ENCODE measurements at places on chromosomes 16 and 17.

DNA sequence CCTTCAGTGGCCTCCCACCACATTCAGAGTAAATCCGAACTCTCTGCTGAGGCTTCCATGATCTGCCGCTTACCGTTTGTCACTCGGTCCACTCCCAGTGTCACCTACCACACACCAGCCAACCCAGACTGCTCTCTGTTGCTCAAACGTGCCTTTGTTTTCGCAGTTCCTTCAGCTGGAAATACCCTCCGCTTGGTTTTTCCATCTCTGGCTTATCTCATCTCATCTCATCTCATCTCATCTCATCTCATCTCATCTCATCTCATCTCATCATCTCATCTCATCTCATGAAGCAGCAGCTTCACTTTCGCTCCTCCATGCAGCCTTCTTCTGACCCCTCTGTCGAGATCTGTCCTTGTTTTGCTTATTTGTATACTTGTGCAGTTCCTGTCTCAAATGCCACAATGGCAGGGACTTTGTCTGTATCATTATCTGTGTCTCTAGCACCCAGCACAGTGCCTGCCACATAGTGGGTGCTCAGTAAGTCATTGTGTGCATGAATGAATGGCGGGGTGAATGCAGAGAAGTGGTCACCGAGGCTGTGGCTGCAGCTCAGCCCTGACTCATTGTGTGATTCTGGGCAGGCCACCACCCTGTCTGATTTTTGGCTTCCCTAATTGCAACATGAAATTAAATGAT is 3.8 kb upstream of the SNX20 start:
- peak; percentile 75 for DNase-seq

DNA sequence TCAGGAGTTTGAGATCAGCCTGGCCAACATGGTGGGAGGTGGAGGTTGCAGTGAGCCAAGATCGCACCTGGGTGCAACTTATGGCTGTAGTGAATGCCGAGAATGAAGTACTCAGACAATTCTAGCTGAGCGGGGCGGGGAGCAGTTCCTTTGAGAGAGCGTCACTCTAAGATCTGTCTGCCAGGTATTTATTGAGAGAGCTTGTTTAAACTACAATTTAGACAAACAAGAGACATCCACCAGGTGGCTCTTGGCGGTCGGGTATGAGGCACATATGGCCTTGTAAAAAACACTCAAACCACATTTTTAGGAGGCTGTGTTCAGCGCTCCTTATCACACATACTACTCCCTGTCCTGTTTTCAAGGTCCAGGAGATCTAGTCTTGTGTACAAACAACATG is 40.6 kb upstream of the CDH1 start:
- DNase-seq = no peak

GRCh38 chr16:80230328-80231120 is 310.3 kb upstream of the DYNLRB2 start:
- DNase-seq = no peak

- DNase-seq = no peak
Measured at GRCh38 chr17:2704031-2704889, 7.3 kb downstream of the CLUH start.

- no peak for DNase-seq
Measured at GRCh38 chr17:35889818-35890773, 9.9 kb upstream of the CCL5 start.

DNA sequence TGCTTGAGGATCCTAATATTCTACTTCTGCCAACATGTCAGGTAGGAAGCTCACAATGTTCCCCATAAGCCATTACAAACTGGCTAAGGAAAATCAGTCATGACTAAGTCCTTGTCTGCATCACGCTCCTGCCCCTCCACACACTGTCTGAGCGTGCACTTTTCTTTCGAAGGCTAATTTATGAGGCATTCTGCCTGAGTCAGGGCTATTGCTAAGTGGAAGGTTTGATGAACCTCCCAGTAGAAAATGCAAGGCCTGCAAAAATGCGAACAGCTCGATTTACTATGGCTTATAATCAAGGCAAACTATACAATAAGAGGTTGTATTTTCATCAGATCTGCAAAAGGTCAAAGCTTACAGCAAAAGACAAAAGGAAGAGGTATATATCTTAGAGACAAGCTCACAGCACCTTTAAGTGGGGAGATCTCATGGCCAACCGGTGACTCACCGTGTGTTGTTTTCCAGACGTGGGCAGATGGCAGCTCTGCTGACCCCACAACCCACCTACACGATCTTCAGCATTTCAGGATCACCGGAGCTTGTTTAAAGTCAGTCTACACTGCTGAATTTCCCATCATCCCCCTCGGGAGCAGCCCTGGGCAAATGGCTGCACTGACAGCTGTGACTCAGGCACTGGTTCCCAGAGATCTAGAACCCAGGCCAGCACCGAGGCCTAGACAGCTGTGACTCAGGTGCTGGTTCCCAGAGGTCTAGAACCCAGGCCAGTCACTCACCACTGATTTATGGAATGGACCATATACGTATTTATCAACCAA is 26.1 kb downstream of the MEAK7 start:
- no peak for DNase-seq

DNA sequence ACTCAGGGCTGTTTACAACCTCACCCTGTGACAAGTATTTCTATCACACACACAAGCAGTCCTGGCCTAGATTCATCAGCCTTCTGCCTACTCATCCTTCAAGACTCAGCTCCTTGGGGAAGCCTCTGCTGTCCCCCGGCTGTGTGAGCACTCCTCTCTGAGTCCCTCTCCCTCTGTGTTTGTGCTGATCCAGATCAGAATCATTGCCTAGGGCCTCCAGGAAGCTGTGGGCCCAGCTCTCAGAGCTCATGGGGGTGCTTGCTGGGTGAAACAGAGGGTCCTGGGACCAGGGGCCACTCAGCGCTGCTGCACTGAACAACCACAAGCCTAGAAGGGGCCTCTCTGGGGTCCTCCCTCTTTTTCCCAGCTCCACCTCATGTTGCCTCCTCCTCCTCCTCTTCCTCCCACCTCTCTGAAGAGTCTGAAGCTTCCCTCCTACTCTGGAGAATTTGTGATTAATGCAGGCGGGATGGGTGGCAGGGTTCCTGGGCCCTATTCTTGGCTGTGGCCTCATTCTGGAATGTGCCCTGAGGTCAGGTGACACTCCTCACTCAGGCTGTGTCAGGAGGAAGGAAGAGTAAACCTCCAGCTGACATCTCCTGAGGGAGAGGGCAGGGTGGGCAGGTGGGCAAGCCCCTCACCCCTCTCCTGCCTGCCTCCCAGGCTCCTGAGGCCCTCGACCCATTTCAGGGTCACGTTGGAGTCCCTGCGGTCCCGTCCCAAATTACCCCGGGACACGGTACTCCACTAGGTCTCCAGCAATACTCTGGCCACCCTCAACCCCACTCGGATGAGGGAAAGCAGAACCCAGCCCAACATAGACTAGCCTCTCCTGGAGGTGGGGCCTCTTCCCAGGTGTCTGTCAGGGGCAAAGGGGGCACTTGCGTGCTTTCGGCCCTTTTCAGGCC is 10.1 kb downstream of the WFIKKN2 start:
- no peak for DNase-seq

DNA sequence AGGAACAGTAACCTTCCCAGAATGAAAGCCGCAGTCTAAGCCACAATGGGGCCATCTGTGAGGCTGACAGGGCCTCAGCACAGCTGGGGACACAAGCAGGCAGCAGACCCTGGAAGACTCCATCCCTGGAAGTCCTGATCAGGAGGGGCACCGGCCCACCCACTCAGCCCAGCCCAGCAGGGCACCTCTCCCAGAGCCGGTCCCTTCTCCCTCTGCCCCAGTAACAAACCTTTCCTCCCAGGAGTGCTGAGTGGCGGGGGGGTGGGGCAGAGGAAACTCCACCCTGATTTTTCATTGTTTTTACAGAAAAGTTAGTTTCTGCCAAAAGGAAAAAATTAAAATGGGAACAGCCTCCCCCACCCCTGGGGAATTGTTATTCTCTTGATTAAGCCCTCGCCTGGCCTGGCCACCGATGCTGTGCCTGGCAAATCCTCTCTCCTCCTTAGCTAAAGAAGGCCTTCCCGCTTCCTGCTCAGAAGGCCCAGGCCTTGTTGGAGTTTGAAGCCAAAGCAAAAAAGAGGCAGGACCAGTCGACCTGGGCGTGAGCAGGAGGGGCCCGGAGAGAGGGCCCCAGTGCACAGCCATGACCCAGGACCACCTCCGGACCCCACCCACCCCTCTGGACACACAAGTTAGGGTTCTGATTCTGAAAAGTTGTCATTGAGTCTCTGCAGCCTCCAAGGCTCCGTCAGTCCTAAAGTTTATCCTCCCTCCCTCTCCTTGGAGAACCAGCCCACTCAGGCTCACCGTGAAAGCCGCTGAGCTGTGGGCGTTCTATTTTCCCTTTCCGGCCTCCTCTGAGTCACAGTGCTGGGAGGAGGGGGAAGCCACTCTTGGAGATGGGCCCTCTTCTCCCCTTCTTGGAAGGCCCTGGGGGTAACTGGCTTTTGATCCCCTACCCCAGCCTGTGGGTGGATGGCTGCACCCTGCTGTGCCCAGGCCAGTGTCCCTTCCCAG is 128.4 kb upstream of the TNRC6C start:
- no peak for DNase-seq

- DNase-seq = no peak
Measured at GRCh38 chr17:55038291-55038690, 69.7 kb downstream of the STXBP4 start.

- no peak for DNase-seq
Measured at GRCh38 chr16:52463904-52464303, 83.0 kb downstream of the TOX3 start.

GRCh38 chr17:50059256-50059655 is 3.3 kb downstream of the ITGA3 start:
- no peak for DNase-seq

GRCh38 chr17:7476494-7476893 is 2.9 kb downstream of the ZBTB4 start:
- no peak for DNase-seq

GRCh38 chr17:38538906-38539305 is 66.8 kb downstream of the SRCIN1 start:
- DNase-seq = no peak

GRCh38 chr16:10031473-10031872 is 150.8 kb downstream of the GRIN2A start:
- no peak for DNase-seq

Data from activated CD4-positive, alpha-beta T cell treated with anti-CD3 and anti-CD28 coated beads, Interleukin-2, amount 50 U/mL, for 16 hours (primary cell).